ENCODE measurements at places on chromosomes 11 and 22.

DNA sequence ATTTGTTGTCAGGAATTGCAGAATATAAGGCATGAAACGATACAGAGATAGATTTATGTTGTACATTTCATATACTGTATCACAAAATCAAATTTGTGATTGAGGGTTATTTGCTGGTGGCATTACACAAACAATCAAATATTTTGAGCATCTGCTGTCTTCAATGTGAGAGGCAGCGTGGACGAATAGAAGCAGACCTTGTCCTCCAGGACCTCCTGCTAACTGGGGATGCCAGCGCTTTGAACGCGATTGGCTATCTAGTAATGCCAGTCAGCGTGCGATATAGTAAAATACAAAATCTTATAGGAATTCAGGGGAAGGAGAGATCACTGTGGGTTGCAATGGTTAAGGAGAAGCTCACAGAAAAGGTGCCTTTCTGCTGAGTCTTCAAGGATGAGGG lies 631 bp upstream of the SNX19 start:
- DNase-seq, result no peak

GRCh38 chr11:64407221-64407620 lies 48.3 kb downstream of the RPS6KA4 start:
- DNase-seq, result no peak

- DNase-seq, result no peak
Observed at GRCh38 chr11:8354622-8355415, 91.1 kb upstream of the LMO1 start.

DNA sequence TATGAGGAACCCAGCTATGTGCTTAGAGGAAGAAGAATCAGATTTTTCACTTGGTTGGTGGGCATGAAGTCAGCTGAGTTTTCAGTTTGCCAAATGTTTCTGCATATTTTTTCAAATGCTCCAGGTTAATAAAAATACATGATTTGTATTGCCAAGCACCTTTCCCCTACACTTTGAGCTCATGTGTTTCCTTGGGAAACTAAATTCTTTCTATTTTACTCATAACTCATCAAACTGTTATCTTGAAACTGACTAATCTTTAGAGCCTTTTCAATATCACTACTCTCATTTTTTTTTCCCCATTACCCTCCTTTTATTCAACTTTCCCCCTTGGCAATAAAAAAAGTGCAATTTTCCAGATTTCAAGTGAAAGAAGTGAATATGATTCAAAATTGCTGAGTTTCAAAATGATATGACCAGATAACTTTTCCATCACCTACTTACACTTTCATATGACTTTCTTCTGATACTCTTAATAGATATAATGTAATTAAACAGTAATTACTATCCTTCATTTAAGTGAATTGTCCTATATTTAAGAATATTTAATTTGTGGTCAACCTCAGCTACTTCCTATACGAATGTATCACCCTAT lies 91.9 kb upstream of the SOX6 start:
- DNase-seq, result no peak

DNA sequence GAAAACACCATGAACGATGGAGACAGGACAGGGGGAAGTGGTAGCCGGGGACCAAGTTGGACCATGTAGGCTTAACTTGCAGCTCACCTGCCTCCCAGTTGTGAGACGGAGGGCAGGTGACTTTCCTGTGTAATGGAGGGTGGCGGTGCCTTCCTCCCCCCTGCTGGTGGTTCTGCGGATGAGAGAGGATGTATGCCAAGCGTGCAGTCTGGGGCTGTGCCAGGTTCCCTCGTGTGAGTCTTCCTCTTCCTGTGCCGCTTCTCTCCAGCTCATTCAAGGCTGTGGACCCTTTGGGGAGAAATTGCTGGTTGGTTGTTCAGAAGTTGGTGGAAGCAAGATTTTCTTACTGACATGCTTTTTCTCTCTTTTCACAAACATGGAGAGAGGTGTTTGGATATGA lies 35.1 kb downstream of the MPPED1 start:
- no peak for DNase-seq

DNA sequence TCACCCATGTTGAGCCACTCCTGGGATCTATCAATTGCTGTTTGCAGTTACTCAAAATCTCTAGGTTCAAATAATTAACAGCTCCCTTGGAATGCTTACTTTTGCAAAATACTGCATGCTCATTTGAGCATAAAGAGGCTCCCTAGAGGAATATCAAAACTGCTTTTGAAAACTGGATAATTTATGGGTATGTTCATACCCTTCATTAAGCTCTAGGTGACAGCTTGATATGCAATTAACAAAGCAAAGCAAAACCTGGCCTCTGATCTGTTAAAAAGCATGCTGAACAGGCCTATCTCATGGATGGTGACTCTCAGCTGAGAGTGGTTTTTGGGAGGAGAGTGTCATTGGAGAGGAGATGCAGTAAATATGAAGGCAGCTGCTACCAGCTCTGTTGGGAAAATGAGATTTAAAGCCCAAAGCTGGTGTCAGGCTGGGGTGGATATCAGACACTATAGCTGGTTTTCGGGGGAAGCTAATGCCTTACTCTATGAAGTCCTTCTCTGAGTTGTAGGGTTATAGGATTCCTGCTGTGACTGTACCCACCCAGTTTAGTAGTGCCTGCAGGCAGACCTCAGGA lies 110.9 kb downstream of the RASSF10 start:
- no peak for DNase-seq

DNA sequence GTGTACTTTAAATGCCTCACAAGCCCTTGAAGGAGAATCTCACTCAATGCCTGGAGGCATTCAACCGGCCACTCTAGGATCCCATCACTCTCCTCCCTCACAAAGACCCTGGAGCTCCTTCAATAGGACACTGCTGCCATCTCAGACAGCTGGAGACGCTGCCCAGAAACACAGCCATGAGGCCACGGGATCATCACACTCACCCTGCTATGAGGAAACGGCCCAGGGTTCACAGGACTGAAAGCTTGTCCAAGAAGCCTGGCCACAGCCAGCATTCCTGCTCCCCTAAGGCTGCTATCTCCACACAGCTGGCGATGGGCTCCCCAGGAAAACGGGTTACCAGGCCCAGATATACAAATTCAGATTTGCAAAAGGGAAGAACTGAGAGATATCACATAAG lies 13.2 kb downstream of the CARS1 start:
- DNase-seq, result no peak

GRCh38 chr11:119791701-119792151 lies 62.7 kb upstream of the NECTIN1 start:
- DNase-seq, result no peak

GRCh38 chr11:32348502-32348901 lies 86.8 kb downstream of the WT1 start:
- no peak for DNase-seq

GRCh38 chr22:41382098-41382578 lies 396 bp downstream of the TEF start:
- no peak for DNase-seq

GRCh38 chr22:19704355-19705015 lies 9.8 kb upstream of the SEPTIN5 start:
- DNase-seq, result no peak

DNA sequence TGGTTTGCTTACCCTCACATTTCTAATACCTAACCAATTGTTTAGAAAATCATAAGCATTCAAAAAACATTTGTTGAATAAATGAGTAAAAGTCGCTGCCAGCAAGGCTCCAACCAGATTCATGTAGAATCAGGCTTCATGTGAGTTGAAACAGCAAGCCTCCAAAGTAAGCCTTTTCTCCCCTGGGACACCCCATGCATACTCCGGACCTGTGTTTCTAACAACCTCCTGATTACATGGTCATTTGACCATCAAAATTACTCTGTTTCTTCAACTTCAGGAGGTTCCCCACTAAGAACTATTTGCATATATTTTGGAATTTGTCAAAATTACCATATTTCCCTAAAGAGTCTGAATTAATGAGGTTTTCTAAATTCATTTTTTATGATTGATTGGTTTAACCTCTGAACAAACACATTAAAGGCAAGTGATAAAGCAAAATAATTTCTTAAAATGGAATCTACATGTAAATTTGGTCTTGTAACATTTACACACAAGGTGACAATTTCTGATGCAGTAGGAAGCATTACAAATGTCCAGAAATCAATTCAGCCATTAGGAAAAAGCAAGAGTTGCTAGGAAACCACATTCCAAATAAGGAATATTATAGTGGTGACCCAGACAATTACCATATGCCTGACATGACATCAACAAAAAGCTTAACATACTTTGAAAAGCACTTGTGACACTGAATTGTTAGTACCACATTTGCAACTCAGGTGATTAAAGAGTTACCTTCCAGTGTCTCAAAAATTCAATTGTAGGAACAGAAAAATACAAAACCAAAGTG lies 252.6 kb downstream of the GUCY1A2 start:
- no peak for DNase-seq

GRCh38 chr11:126841999-126842398 lies 158.6 kb downstream of the KIRREL3 start:
- no peak for DNase-seq

GRCh38 chr11:132944569-132944944 lies 587.7 kb downstream of the OPCML start:
- no peak for DNase-seq

GRCh38 chr11:79744941-79745340 lies 304.1 kb upstream of the TENM4 start:
- no peak for DNase-seq

DNA sequence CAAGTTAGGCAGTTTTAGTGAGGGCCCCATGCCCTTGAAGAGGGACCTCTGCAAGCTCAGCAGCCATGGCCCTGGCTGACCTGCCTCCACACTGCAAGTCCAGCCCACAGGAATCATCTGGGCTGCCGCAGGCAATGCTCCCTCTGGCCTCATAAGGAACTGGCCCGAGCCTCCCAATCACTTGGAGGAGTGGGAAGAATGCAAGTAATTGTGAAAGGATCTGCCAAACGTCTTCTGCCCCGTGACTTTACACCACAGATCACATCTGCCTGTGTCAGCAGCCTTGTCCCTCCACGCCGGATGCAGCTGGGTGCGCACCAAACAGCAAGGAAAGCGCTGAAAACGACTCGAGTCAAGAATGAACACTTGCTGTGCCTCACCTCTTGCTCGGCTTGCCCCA lies 23.8 kb downstream of the OPCML start:
- no peak for DNase-seq
